ENCODE measurements at places on chromosomes 13 and 19. TPM values are rescaled to one million over a fixed set of nuclear protein-coding genes. Genes with fewer than 3 reads are reported as not detected.

NTF4 gene
- 0.39 TPM for total RNA-seq

GRCh38 chr13:97021241-97021640 is 27.0 kb upstream of the OXGR1 start:
- H3K27me3 ChIP-seq = no peaks in the 10 kb centered on the region
- DNase-seq = no peak
- H3K4me1 ChIP-seq = peaks cover 8% of the 10 kb centered on the region
- no peaks in the 10 kb centered on the region for H3K36me3 ChIP-seq
- peak overlapping the region; percentile 51 for H3K27ac ChIP-seq

DNA sequence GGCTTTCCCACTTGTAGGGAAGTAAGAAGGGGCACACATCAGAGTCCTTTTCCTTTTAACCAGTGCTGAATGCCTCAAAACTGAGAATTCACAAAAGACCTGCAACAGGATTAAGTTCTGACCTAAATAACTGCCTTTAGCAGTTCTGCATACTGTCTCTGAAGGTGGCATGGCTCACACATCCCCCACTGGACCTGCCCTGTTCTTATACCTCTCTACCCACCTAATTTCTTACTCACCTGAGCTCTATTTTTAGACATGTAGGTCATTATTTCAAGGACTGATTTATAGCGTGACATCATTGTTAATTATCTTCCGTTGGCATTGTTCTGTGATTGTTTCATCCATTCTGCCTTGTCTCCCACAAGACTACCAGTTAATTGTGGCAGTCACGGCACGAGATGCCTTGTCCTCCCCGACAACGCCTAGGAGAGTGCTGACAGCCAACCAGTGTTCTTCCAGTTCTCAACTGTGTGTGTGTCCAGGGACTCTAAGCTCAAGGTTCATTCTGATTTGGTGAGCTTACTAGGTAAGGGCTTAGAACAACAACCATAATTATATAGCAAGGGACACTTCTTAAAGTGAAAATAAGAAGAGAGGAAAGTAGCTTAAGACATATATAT is 27.1 kb upstream of the UBL3 start:
- H3K4me1 ChIP-seq = no peaks in the 10 kb centered on the region
- H3K27me3 ChIP-seq = no peaks in the 10 kb centered on the region
- H3K27ac ChIP-seq = no peak overlapping the region
- H3K36me3 ChIP-seq = no peaks in the 10 kb centered on the region
- DNase-seq = no peak

DNA sequence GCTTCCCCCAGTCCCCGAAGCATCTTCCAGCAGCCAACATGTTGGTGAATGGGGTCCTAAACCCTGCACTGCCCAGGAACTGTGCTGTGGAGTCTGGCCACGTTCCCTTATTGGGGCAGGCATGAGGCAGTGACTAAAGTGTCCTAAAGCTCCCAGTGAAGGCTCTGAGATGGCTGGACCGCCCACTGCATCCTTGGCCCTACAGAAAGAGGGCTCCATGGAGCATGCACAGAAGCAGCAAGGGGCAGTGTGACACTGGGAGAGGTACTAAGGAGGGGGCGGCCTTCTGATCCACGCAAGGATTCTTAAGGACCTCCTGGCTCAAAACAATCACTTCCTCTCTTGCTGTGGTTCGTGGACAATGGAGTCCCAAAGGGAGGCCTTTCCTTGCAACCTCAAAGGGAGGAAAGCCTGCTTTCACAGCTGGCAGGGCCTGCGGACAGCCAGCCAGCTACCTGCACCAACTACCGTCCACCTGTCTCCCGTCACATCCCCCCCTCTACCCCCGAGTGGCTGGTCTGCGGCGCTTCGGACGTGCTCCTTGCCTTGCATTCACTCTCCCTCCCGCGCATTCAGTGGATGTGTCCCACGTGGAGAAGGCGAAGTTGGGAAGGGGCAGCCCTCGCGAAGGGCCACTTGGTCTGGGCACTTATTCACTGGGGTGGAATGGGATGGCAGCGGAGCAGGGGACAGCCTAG is 63.9 kb upstream of the STARD13 start:
- H3K27me3 ChIP-seq = peaks cover 2% of the 10 kb centered on the region
- no peaks in the 10 kb centered on the region for H3K4me1 ChIP-seq
- H3K4me3 ChIP-seq = peak overlapping the region; percentile 58
- DNase-seq = no peak
- H3K36me3 ChIP-seq = no peaks in the 10 kb centered on the region
- H3K27ac ChIP-seq = no peak overlapping the region

DNA sequence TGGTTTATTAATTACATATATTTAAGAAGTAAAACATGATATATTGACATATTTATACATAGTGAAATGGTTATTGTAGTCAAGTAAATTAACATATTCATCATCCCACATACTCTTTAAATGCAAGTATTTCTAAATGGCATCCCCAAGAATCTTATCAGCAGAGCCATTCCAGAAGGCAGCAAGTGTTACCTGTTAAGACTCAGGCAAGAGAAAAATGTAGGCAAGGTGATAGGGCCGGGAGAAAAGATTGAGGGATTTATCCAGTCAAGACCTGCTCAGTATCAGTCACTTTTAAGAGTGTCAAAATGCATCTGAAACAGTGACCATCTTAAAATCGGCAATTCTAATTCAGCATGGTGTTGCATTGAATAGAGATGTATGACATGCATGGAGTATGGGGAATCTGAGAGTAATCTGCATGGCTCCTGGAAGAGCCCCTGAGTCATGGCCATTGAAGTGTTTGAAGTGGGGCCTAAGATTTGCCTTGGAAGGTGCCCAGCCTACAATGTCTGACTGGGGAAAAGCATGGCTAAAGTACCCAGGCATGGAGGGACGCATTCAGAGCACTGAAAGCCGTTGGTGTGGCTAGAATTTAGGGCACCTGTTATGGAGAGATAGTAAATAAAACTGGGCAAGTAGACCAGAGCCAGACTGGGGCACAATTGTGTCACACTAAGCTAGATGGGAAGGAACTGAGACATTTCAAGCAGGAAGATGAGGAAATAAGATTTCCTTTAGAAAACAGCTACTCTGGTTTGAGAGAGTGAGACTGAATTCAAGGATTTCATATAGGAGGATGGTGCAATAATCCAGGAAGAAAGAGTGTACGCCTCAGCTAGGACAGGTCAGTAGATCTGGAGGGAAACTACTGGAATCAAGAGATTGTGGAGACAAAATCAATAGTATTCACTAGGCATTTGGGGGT is 25.0 kb upstream of the C1QTNF9B start:
- H3K27me3 ChIP-seq = peaks cover 2% of the 10 kb centered on the region
- H3K4me1 ChIP-seq = no peaks in the 10 kb centered on the region

GRCh38 chr19:30565636-30566035 is 193.5 kb downstream of the ZNF536 start:
- H3K27me3 ChIP-seq = peaks cover 10% of the 10 kb centered on the region
- H3K4me3 ChIP-seq = no peak overlapping the region
- DNase-seq = no peak
- H3K4me1 ChIP-seq = no peaks in the 10 kb centered on the region
